ENCODE measurements at places on chromosomes 11 and 22.

DNA sequence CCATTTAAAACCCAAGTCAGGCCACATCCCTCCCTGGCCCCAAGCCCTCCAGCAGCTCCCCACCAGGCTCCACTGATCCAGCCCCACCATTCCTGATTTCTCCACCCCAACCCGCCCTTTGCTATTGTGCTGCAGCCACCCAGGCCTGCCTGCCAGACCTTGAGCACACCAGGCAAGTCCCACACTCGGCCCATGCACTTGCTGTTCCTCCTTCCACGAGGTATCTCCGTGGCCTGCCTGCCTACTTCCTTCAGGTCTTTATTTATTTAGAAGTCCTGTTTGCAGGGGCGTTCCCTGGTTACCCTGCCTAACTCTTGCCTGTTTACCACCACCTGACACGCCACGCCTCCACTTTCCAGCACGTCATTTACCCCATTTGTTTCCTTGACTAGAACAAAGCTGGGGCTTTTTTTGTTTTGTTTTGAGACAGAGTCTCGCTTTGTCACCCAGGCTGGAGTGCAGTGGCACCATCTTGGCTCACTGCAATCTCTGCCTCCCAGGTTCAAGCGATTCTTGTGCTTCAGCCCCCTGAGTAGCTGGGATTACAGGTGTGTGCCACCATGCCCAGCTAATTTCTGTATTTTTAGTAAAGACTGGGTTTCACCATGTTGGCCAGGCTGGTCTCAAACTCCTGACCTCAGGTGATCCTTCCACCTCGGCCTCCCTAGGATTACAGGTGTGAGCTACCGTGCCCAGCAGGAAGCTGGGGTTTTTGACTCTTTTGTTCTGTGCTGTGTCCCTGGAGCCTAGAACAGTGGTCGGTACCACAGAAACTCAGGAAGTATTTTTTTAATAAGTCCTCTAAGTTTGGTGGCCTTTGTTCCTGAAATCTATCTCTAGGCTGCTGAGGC, 6.7 kb downstream of the CENPM start:
- peak; percentile 85 for DNase-seq

- DNase-seq: no peak
These were observed 66.1 kb downstream of the MYO7A start for GRCh38 chr11:77193911-77194830.

DNA sequence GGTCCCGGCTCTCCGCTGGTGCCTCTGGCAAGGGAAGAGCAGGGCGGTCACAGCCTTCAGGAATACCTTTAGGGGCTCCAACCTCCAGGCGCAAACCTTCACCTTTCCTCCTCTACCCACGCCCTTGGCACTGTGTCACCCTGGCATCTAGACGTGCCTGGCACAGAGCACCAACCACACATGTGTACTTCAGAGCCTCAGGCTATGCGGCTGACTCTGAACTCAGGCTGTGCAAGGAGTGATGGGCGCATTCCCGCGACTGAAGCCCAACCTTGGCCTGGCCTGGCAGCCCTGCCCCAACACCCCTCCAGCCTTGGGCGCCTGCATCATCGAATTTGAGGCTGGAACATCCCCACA, 11.4 kb downstream of the SCARF2 start:
- DNase-seq: no peak

DNA sequence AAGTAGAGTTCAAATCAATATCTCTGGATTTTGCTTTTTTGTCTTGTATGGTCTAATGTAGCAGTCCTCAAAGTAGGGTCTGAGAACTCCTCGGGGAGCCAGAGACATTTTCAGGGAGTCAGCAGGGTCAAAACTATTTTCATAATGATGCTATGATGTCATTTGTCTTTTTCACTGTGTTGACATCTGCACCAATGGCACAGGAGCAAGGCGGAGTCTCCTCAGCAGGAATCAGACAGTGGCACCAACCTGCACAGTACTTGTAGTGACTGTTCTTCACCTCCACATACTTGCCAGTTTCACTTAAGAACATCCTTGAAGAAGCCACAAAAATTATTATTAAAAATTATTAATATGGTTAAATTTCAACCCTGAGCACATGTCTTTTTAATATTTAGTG, 14.9 kb upstream of the FXYD6 start:
- DNase-seq: no peak

GRCh38 chr11:105840391-105840790, 181.6 kb downstream of the MSANTD4 start:
- DNase-seq: no peak
